NCI-H1092 treated with DMSO at 0.1 percent for 48 hours (cell line): ENCODE measurements at places on chromosomes 2 and 18.

- DNase-seq, result no peak
Observed at GRCh38 chr18:77060151-77060550, 72.4 kb downstream of the MBP start.

DNA sequence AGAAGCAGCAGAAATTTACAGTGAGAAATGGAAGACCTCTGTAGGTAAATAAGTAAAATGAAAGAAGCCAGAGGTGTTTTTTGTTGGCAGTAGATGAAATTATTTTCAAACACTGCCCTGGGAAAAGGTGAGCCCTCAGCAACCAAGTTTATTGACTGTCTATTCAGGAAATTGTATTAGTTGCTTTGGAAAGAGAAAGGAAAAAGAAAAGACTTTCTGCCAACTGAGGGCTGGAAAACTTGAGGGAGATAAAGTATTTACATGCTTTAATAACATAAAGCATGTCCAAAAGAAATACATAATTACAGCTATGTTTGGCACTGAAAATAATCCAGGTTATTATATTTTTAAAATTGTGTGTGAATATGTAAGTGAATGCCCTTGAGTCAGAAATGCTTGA is 14.7 kb downstream of the CRIM1 start:
- no peak for DNase-seq

GRCh38 chr2:191345788-191346187 is 100.6 kb downstream of the MYO1B start:
- no peak for DNase-seq

GRCh38 chr2:97982621-97983020 is 13.1 kb downstream of the TMEM131 start:
- DNase-seq, result no peak

DNA sequence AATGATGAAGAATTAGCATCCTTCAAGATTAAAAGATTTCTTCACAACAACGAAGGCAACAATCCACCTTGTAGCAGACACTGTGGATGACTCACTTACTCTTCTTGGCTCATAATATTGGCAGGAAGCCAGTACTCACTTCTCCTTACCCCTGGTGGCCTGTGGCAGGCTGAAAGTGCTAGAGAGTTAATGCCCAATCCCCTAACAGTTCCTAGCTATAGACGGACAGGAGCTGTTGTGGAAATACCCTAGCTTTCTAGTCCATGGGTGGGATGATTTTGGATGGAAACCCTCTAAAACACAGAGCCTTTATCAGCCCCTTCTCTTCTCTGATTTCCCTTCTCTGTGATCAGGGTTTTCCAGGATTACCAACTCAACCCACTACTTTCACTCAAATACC is 128.6 kb upstream of the NYAP2 start:
- peak; percentile 25 for DNase-seq

GRCh38 chr2:231163414-231164095 is 34.9 kb upstream of the ARMC9 start:
- no peak for DNase-seq

- DNase-seq, result no peak
Observed at GRCh38 chr2:102063487-102063911, 71.7 kb downstream of the IL1R2 start.

- DNase-seq, result no peak
Observed at GRCh38 chr2:24820598-24821432, 27.6 kb downstream of the CENPO start.

GRCh38 chr2:162581959-162582798 is 238.2 kb downstream of the GCA start:
- DNase-seq, result no peak

GRCh38 chr2:197838036-197838435 is 33.6 kb downstream of the PLCL1 start:
- DNase-seq, result no peak

GRCh38 chr18:62023536-62023935 is 130.7 kb upstream of the RNF152 start:
- DNase-seq, result no peak

DNA sequence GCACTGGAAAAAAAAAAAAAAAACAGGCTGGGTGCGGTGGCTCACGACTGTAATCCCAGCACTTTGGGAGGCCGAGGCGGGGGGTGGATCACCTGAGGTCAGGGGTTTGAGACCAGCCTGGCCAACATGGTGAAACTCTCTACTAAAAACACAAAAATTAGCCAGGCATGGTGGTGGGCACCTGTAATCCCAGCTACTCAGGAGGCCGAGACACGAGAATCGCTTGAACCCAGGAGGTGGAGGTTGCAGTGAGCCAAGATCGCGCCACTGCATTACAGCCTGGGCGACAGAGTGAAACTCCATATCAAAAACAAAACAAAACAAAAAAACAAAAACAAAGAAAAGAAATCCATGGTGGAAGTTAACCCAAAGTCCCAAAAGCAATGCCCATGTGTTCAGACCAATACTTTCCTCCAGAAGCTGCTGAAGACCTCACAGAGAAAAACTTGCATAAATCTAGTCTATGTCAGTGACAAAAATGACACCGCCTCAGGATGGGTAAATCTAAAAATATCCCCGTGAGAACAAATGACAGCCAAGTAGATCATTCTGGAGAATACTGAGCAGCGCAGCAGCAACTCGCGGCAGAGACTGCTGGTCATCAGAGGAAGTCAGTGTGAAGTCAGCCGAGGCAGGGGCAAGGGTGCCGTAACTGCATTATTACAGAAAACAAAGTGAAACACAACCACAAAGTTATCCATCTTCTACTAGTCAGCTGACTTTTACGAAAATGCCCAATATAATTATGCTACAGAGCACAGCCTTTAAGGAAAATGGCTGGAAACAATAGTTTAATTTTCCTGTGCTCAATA is 41.0 kb downstream of the LPIN2 start:
- no peak for DNase-seq

DNA sequence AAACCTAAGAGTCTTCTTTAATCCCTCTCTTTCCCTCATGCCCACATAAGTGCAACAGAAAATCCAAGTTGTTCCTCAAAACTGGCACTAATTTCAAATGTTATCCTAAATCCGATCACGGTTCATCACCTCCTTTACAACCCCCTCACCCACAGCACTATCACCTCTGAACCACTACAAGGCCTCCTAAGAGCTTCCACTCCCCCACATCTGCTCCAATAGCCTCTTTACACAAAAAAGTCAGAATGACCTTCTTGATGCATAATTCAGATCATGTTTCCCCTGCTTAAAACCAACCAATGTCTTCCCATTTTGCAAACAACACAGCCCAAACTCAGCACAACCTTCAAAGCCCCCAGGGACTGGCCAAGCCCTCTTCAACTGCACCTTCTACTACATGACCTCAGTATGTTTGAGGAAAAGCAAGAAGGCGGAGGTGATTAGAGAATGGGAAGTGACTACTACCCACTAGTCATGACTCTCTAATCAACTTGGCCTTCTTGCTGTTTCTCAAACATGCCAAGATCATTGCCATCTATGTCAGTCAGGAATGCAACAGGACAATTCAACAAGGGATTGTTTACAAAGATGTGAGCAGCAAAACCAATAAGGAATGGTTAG is 34.6 kb upstream of the GCC2 start:
- no peak for DNase-seq

DNA sequence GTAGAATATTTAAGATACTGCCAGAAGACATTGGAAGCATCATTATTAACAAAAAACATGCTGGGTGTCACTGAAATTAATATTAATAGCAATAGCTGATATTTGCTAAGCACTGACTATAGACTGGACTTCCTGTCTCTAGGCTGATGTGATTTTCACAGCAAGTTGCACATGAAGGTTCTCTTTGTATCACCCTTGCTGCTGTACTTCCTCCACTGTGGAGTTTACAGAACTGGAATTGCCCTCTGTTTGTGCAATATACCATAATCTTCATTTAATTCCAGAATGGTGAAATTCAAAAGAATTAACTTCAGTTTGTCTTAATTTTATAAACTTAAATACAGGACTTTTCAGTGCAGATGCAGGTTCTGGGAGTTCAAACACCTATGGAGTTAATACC is 585.1 kb downstream of the RNF144A start:
- no peak for DNase-seq

- no peak for DNase-seq
Observed at GRCh38 chr2:142981756-142982155, 104.3 kb downstream of the KYNU start.

- DNase-seq, result no peak
Observed at GRCh38 chr18:64275593-64276300, 126.9 kb upstream of the LINC00305 start.

- no peak for DNase-seq
Observed at GRCh38 chr2:232436381-232437194, 19.4 kb upstream of the ALPI start.

GRCh38 chr2:156253765-156254164 is 78.8 kb downstream of the NR4A2 start:
- no peak for DNase-seq

DNA sequence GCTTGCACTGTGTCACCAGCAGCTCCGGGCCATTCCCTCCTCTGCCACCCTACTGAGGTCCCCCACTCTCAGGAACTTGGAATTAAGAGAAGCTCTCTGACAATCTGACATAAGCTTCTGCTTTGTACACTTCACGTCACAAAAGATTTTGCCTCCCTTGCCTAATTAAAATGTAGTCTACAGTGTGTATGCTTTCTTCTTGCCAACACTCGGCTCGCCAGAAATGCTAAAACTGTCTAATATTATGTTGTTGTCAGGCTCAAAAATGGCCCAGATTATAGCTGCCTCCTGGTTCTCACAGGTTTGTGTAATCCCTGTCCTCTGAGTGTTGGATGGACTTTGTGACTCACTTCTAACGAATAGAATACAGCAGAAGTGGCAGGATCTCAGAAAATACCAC is 474.7 kb downstream of the MBD2 start:
- DNase-seq, result no peak

- DNase-seq, result no peak
Observed at GRCh38 chr2:219777388-219777787, 150.0 kb downstream of the SLC4A3 start.

- DNase-seq, result no peak
Observed at GRCh38 chr2:120228503-120228902, 5.3 kb upstream of the TMEM185B start.

- peak; percentile 55 for DNase-seq
Observed at GRCh38 chr2:237456200-237456843, 30.7 kb upstream of the MLPH start.

GRCh38 chr2:239291475-239292350 is 109.1 kb downstream of the HDAC4 start:
- peak; percentile 21 for DNase-seq

DNA sequence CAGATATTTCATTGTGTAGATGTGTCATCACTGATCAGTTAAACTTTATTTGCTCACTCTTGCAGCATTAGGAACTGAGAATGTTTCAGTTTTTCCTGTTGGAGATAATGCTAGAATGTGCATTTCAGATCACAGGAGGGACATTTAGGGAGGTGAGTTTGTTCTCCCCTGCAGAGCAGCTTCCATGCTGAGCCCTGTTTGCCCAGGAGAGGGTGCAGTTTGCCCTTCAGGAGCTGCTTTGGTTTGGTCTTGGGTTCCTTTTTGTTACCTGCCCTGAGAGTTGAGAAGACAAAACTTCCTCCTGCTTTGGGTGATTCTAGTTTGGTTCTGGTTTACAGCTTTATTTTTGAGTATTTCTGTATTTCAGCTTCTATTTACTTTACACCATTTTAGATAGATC is 49.9 kb downstream of the DGKD start:
- no peak for DNase-seq

DNA sequence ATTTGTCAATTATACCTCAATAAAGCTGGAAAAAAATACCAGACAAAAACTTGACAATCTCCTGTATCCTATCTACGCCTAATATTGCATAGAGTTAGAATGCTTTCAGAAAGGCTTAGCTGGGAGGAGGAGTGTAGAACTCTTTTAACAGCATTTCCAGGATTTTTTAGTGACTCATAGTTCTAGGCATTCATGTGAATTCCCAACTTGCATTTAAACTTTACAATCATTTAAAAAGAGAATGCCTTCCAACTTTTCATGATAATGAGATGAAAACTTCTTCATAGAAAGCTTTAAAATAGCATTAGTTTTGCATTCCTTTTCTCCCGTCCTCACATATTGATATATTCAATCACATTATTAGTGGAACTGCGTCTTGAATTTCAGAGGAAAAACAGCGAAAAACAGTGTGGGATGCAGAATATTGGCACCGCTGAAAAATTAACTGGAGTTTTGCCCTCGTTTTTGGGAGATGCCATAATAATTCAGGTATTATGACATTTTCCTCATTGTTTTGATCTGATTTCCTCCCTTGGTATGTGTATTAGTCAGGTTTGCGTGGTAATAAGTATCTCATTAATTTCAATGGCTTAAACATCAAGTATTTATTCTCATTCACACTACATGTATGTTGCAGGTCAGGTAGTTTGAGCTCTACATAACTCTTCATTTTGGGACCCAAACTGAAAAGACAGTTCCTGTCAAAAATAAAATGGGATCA is 293.2 kb upstream of the FIGN start:
- DNase-seq, result no peak

GRCh38 chr2:233233618-233234230 is 17.7 kb upstream of the ATG16L1 start:
- DNase-seq, result no peak

GRCh38 chr2:190158798-190159434 is 96.4 kb upstream of the MSTN start:
- no peak for DNase-seq

DNA sequence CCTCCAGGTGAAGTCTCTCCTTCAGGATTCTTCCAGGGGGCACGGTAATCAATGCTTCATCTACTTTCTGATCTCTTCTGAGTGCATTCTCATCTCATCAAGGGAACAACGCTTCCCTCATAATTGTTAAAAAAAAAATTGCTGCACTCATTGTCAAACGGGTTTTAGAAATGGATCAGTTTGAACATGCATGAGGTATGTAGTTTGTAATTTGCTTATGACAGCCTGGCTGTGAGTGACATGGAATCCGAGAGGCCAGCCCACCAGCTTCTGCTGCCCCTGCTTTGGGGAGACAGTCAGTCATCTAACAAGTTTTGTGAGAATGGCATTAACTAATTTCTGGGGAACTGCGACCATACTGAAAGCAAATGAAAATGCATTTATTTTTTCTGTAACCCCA is 791.9 kb upstream of the SOX11 start:
- no peak for DNase-seq

DNA sequence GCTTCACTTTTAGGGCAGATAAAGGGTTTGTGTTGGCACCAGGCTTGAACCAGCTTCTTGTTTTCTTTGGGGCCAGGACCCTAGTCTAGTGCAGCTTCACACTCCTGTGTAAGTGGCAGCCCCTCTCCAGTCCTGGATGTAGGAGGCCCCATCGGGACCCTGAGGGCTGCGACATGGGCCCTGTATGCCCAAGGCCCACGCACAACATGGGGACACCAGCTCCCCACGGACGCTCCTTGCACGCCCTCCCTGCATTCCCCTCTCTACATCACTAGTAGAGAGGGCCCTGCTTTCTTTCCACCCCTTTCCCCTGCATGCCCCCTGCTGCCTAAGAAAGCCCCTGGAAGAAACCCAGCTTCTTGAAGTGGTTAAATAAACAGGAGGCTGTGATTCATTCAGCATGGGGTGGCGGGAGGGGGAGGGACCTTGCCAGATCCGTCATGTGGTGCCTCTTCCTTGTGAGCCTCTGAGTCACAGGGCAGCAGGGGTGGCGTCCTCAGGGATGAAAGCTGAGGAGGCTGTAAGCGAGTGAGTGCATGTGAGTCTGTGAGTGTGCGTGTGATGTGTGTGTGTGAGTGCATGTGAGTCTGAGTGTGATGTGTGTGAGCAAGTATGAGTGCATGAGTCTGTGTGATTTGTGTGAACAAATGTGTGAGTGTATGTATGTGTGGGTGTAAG is 42.5 kb downstream of the COPS8 start:
- DNase-seq, result no peak
